Mesenchymal stem cell (in vitro differentiated cells and primary cell): ENCODE measurements at places on chromosomes 6 and 20.
A peak's percentile ranks its signal among the peaks of the same experiment; 100 is the strongest.

- peaks cover 22% of the 10 kb centered on the region for H3K36me3 ChIP-seq
- no peak overlapping the region for H3K4me3 ChIP-seq
- peaks cover 8% of the 10 kb centered on the region for H3K27me3 ChIP-seq
Measured at GRCh38 chr6:26594730-26595632, 1.8 kb upstream of the ABT1 start.

GRCh38 chr20:44748005-44748370, 2.3 kb downstream of the KCNK15 start:
- no peak overlapping the region for H3K4me3 ChIP-seq
- H3K27ac ChIP-seq: no peak overlapping the region
- peaks cover 19% of the 10 kb centered on the region for H3K4me1 ChIP-seq
- DNase-seq: no peak
- peaks cover 4% of the 10 kb centered on the region for H3K36me3 ChIP-seq

DNA sequence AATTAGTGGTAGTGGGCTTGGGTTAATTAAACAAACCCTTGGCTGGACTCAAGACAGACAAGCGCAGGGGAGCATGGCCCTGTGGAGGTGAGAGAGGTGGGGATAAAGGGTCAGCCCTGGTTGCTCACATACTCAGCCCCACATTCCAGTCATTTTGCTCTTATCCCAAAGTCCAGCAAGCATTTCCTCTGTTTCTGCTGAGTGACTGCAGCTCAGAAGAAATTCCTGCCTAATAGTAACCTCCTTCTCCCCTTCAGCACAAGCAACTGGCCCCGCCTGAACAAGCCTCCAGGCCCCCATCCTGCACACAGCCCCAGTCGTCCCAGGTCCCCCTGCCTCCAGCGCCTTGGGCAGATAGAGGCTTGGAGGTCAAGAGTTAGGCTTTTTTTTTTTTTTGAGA, 3.6 kb upstream of the TFEB start:
- no peak for DNase-seq

DNA sequence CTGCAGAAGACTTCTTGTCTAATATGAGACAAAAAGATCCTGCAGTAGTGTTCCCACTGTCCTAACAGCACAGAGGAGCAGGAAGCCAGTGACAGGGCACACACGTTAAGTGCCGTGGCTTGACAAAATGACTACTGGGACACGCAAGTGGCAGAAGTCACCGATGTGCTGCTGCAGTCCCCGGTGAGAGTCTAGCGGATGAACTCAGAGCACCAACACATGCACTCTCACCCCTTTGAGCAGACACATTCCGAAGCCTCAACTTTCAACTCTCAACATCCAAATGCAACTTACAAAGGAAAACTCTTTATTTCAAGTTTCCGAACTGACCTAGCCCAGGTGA, 898 bp downstream of the LAMA4 start:
- peak overlapping the region; percentile 54 for H3K4me3 ChIP-seq
- H3K4me1 ChIP-seq: peaks cover 7% of the 10 kb centered on the region
- no peaks in the 10 kb centered on the region for H3K27me3 ChIP-seq

GRCh38 chr6:112366695-112367553, 19.8 kb downstream of the RFPL4B start:
- H3K27ac ChIP-seq: no peak overlapping the region
- no peaks in the 10 kb centered on the region for H3K36me3 ChIP-seq
- DNase-seq: no peak
- H3K4me3 ChIP-seq: peak overlapping the region; percentile 22

GRCh38 chr6:1720620-1721322, 111.1 kb downstream of the FOXC1 start:
- no peaks in the 10 kb centered on the region for H3K27me3 ChIP-seq
- peaks cover 1% of the 10 kb centered on the region for H3K36me3 ChIP-seq
- no peak overlapping the region for H3K4me3 ChIP-seq
- H3K4me1 ChIP-seq: peaks cover 8% of the 10 kb centered on the region

GRCh38 chr6:17712576-17712975, 5.9 kb upstream of the NUP153 start:
- no peaks in the 10 kb centered on the region for H3K27me3 ChIP-seq
- no peak overlapping the region for H3K4me3 ChIP-seq
- peak; percentile 49 for DNase-seq

DNA sequence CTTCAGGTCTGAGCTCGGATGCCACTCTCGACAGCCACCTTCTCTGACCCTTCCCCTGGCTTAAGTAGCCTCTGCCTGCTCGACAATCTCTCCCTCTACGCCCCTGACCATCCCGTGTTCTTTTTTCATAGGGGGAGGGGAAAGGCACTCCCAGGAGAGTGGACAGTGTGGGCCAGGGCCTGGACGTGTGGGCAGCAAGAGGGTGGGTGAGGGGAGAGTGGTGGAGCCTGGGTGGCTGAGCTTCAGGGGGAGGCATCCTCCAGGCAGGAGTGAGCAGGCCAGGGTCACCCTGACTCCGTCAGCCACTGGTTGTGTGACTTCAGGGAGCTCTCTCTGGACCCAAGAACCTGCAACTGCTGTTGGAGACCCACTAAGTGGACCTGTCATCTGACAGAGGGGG, 92.7 kb downstream of the CEBPB start:
- no peaks in the 10 kb centered on the region for H3K27me3 ChIP-seq
- H3K36me3 ChIP-seq: no peaks in the 10 kb centered on the region
- no peak overlapping the region for H3K4me3 ChIP-seq
- no peak for DNase-seq

GRCh38 chr20:415820-416322, 7.8 kb downstream of the RBCK1 start:
- DNase-seq: no peak
- H3K4me3 ChIP-seq: no peak overlapping the region
- H3K36me3 ChIP-seq: peaks cover 45% of the 10 kb centered on the region
- H3K27me3 ChIP-seq: no peaks in the 10 kb centered on the region

- H3K27me3 ChIP-seq: no peaks in the 10 kb centered on the region
- H3K36me3 ChIP-seq: peaks cover 56% of the 10 kb centered on the region
- peak; percentile 95 for DNase-seq
- peaks cover 11% of the 10 kb centered on the region for H3K4me1 ChIP-seq
- peak overlapping the region; percentile 83 for H3K27ac ChIP-seq
- H3K4me3 ChIP-seq: peak overlapping the region; percentile 95
Measured at GRCh38 chr20:46363874-46364669, 42.3 kb downstream of the ELMO2 start.

DNA sequence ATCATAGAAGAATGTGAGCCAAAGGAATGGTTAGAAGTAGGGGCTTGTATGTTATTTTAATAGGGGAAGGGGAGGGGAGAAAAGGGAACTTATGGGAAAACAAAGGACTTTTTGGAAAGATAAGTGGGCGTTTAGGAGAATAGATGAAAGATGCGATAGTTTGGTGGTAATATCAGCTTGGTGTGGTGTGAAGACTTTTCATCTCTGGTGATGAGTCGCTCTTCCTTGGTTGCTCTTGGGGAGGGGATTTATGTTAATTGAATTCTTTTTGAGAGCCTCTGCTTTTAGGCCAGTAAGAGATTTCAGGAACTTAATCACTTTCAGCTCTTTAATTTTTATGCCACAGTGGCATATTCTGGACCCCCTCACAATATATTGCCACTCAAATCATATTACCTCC, 10.8 kb downstream of the HECA start:
- H3K4me3 ChIP-seq: no peak overlapping the region
- no peaks in the 10 kb centered on the region for H3K36me3 ChIP-seq
- no peaks in the 10 kb centered on the region for H3K27me3 ChIP-seq
- no peak overlapping the region for H3K27ac ChIP-seq
- H3K4me1 ChIP-seq: no peaks in the 10 kb centered on the region

GRCh38 chr20:13420625-13421024, 199.6 kb downstream of the ISM1 start:
- no peak overlapping the region for H3K4me3 ChIP-seq
- DNase-seq: no peak
- no peak overlapping the region for H3K27ac ChIP-seq
- no peaks in the 10 kb centered on the region for H3K4me1 ChIP-seq

DNA sequence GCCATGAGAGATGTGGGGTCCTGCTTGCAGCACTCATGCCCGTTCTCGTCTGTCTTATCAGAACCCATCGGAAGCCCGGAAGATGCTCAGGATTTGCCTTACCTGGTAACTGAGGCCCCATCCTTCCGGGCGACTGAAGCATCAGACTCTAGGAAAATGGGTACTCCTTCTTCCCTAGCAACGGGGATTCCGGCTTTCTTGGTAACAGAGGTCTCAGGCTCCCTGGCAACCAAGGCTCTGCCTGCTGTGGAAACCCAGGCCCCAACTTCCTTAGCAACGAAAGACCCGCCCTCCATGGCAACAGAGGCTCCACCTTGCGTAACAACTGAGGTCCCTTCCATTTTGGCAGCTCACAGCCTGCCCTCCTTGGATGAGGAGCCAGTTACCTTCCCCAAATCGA, 8.3 kb downstream of the PI16 start:
- no peak overlapping the region for H3K4me3 ChIP-seq
- H3K27ac ChIP-seq: no peak overlapping the region
- H3K4me1 ChIP-seq: peaks cover 8% of the 10 kb centered on the region

DNA sequence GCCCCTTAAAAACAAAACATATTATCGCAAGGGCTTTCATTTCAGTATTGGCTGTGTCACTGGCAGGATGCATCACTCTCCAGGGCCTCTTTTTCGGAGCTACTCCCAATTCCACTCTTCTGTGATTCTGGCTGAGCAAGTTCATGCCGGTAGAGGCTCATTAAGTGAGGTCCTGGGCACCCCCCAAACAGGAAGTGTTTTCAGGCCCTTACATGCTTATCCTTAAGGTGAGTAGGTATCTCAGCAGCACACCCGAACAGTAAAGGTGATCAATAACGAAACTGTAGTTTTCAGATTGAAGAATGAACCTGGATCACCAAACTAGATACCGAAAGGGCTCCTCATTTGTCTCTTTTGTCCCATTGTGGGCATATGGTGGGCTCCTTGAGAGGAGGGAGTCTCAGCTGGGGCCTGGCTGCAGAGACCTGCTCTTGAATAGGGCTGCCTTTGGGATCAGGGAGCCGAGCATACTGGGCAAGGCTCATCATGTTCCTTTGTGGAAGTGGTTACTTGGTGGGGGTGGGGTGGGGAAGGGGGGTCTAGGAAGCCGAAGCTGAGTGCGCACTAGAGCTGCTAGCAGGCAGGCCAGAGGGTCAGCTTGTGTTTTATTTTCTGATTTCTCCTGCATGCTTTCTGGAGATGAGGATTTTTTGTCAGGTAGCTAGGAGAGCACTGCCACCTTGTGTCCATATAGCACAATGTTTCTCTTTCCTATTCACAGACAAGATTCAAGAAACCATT, 65.2 kb downstream of the CDS2 start:
- no peak overlapping the region for H3K4me3 ChIP-seq
- H3K27ac ChIP-seq: no peak overlapping the region
- H3K4me1 ChIP-seq: no peaks in the 10 kb centered on the region
- no peaks in the 10 kb centered on the region for H3K27me3 ChIP-seq
- peaks cover 40% of the 10 kb centered on the region for H3K36me3 ChIP-seq

GRCh38 chr6:23647045-23647444, 479.0 kb upstream of the NRSN1 start:
- DNase-seq: no peak
- H3K27ac ChIP-seq: no peak overlapping the region
- H3K27me3 ChIP-seq: no peaks in the 10 kb centered on the region
- no peaks in the 10 kb centered on the region for H3K4me1 ChIP-seq
- H3K4me3 ChIP-seq: no peak overlapping the region

DNA sequence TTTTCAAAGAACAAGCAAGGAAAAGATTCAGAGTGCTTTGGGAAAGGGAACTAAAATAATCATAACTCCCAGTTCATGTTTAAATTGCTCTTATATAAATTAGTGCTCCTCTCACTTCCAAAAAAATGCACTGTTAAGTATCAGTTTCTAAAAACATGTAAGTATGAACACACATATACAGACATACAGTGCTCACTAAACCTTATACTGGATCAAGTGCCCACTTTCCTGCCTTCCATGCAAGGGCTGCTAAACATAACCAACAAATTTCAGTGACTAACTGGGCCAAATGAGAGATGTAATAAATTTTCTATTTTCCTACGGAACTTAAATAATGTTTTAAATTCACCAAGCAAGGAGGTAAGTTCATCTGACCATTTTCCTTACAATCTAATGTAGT, 6.4 kb downstream of the TFAP2A start:
- no peak overlapping the region for H3K27ac ChIP-seq
- peaks cover 91% of the 10 kb centered on the region for H3K27me3 ChIP-seq
- no peak overlapping the region for H3K4me3 ChIP-seq
- no peak for DNase-seq

- peak; percentile 16 for DNase-seq
- H3K36me3 ChIP-seq: no peaks in the 10 kb centered on the region
- H3K27me3 ChIP-seq: no peaks in the 10 kb centered on the region
- no peaks in the 10 kb centered on the region for H3K4me1 ChIP-seq
Measured at GRCh38 chr6:110823146-110823545, 7.9 kb upstream of the CDK19 start.

GRCh38 chr6:104788400-104788799, 71.3 kb downstream of the HACE1 start:
- H3K4me1 ChIP-seq: peaks cover 3% of the 10 kb centered on the region
- H3K27ac ChIP-seq: no peak overlapping the region
- DNase-seq: peak; percentile 13
- no peaks in the 10 kb centered on the region for H3K27me3 ChIP-seq
- H3K4me3 ChIP-seq: no peak overlapping the region

- no peak for DNase-seq
- no peaks in the 10 kb centered on the region for H3K36me3 ChIP-seq
- H3K27ac ChIP-seq: no peak overlapping the region
Measured at GRCh38 chr6:89269981-89270380, 45.1 kb downstream of the GABRR2 start.

DNA sequence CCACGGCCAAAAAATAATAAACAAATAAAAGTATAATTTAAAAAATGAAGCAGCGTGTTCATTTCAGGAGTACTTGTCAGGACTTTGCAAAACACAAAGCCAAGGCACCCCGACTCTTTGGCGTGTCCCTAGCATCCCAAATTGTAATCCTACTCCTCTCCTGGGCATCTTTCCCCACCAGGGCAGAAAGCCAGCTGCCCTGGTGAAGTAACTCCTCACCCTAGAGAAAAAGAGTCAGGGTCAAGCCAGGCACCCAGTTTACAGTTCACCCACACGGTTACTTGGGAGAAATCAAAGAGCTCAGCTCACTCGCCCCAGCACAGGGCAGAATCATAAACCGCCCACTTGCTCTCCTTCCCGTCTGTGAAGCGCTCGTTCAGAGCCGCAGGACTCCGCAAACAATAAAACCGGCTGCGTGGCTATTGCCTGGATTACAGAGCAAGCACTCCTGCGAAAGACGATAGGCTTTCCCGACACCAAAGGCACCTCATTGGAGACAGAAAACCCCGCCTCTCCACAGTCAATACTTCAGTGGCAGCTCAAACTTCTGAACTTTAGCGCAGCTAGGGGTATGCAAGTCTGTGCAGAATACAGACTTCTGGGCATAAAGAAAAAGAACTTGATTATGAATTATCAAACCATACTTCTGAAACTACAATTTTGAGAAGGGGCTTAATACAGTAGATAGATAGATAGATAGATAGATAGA, 73.0 kb upstream of the NHSL1 start:
- peak; percentile 79 for DNase-seq
- peak overlapping the region; percentile 83 for H3K4me3 ChIP-seq
- peaks cover 2% of the 10 kb centered on the region for H3K4me1 ChIP-seq
- no peaks in the 10 kb centered on the region for H3K36me3 ChIP-seq
- H3K27ac ChIP-seq: no peak overlapping the region
- no peaks in the 10 kb centered on the region for H3K27me3 ChIP-seq

DNA sequence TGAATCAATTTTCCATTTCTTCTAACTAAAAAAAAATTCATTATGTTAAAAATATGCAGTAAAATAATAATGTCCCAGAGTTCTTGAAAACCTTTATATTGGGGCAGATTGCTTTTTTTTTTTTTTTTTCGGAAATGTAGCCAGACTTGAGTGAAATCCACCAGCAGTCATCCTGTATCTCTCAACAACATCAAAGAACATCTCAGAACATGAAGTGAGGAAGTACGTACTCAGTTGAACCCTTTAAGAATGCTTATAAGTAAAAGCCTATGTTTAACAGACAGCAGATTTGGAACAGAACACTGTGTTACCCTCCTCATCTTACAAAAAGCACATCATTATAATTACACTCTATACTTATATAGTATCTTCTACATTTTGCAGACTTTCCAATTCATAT, 51.0 kb upstream of the SUPT3H start:
- H3K4me1 ChIP-seq: no peaks in the 10 kb centered on the region
- no peak overlapping the region for H3K4me3 ChIP-seq
- H3K27me3 ChIP-seq: no peaks in the 10 kb centered on the region
